ENCODE measurements at places on chromosomes 7 and 10. TPM values are rescaled to one million over a fixed set of nuclear protein-coding genes. Genes with fewer than 3 reads are reported as not detected.

DNA sequence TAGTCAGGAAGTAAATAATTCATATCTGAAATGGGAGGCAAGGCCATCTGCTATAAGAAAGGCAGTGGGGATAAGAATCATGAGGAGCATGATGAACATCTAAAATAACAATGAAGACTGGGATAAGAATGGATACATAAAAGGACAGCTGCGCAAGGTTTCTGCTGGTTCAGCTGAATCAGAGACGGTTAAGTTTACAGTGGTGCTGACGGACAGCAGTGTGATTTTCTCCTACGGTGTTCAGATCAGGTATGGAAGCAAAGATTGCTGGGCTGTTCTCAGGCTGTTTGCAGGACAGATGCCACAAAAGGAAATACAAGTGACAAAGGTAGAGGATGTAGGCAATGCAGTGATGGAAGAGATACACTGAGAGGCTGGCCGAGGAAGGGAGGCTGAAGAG, 8.4 kb downstream of the CYCS start:
- DNase-seq = no peak

Gene FAM107B
- total RNA-seq = 9.8 TPM

GRCh38 chr10:19930936-19931893, 115.0 kb downstream of the PLXDC2 start:
- peak; percentile 7 for DNase-seq

Gene COL1A2
- 0.26 TPM for total RNA-seq

DNA sequence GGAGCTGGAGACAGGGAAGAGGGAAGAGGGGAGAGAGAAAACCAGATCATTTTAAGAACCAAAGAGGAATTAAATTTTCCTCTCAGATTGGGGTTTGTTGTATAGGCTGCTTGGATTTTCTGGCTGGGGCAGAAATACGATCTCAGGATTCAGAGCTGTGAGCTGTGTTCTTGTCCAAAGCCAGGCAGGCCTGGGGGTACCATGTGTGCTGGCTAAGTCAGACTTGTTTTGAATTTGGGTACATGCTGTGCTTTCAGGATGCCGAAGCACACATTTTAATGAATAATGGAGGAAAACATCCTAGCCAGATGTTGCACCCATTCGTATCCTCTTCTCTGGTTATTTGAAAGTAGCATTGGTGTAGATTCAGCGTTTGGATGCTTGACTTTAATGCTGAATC, 170.3 kb upstream of the PODXL start:
- no peak for DNase-seq

DNA sequence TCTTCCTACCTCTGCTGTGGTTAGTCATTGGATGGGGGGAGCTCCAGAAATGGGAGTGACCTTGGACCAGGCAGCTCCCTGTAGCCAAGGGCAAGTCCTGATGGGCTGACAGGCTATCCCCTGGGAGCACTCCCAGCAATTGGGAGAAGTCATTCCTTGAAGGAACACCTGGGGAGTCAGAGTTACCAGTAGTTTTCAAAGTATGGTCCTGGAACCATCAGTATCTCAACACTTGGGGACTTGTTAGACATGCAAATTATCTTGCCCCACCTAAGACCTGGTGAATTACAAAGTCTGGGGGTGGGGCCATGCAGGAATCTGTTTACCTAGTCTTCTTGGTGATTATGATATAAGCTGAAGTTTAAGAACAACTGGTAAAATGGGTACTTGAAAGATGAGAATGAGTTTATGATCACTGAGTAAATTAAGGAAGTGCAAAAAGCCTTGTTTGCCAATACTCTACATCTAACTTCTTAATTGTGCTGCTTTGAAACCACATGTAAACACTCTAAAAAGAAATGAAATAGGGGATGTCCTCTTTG, 287.3 kb upstream of the LRRN3 start:
- no peak for DNase-seq

DNA sequence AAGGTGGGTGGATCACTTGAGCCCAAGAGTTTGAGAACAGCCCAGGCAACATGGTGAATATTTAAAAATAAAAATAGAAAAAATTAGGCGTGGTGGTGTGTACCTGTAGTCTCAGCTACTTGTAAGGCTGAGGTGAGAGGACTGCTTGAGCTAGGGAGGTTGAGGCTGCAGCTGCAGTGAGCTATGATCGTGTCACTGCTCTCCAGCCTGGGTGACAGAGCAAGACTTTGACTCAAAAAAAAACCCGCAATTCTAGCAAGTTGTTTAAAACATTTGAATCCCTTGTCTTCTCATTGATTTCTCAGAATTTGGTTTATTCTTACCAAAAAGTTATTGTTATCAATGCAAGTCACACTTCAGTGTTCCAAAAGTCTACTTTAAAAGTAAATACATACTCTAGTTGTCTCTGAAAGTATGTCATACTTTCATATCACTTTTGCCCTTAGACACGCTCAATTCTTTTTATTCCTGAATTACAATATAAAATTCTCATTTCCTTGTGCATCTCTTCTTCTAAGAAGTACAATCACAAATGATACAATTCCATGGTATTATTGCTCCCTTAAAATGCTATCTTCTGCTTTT, 6.3 kb downstream of the EPC1 start:
- DNase-seq = no peak

GRCh38 chr7:4670791-4671190, 11.3 kb upstream of the FOXK1 start:
- no peak for DNase-seq

Gene CDK6
- 66.4 TPM for total RNA-seq

DNA sequence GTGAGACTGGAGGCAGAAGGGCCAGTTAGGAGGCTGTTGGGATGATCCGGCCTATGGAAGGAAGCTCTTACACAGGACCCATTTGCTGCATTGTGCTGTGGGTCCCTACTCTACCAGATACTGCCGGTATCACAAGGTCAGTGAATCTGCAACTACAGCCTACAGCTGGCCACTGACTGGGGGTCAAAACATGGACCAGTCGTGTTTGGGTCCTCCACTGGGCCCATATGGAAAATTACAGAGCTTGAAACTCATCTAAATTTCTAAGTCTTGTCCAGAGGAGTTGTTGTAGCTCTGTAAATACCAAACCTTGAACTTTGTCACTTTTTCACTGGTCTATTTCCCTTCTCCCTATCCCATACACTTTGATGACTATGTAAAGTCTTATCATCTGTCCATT, 5.6 kb upstream of the NUP205 start:
- DNase-seq = no peak

- no peak for DNase-seq
Observed at GRCh38 chr10:74194999-74195398, 44.0 kb downstream of the ADK start.

Gene ADRA2A
- 0.20 TPM for total RNA-seq

DNA sequence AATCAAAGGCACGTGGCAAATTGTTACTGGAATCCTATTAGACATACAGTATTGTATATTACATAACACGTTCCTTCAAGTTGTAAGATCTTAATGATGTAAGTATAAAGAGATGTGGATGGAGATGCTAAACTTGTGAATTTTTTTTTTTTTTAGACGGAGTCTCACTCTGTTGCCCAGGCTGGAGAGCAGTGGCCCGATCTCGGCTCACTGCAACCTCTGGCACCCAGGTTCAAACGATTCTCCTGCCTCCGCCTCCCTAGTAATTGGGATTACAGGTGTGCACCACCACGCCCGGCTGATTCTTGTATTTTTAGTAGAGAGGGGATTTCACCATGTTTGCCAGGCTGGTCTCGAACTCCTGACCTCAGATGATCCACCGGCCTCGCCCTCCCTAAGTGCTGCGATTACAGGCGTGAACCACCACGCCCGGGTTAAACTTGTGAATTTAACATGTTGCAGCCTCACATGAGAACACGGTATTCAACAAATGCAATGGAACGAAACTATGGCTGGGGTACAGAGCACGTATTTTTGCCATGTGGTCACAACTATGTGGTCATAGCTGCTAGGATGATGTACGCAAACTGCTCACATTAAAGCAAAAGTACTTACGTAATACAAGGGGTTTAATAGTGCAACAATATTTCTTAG, 818 bp upstream of the SUPV3L1 start:
- DNase-seq = no peak

DNA sequence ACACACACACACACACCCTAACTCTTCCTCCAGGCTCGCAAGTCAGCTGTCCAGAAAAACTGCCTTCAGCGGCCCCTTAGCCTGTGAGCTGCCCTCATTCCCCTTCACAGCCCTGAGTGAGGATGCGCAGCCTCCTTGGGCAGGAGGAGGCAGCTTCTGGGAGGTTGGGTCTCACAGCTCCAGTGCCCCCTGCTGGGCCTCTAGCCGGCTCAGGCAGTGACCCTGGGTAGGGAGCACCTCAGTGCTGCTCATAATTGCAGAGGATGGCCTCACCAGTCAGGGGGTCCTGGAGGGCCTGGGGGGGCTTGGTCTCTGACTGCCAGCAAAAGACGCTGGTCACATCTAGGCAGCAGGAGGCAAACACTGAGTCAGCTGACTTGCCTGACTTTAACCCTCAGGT, 43.7 kb downstream of the ZNF273 start:
- no peak for DNase-seq

Gene DEPP1
- 1.2 TPM for total RNA-seq

Gene AIFM2
- total RNA-seq = 10.0 TPM

DNA sequence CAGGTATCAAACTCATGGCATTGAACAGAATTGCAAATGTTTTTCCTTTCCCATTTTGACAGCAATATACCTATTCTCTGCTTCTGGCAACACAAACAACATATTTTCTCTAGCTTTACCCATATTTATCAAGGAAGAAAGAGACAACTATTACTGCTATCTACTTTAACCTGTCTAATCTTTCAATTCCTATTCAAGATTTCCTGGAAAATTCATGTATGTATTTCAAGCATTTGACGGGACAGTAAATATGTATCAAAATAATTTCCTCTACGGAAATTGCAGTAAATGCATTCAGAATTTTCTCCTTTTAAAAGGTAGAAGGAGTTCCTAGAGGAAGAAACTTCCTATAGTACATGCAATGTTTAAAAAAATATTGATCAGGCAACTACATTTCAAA, 179.3 kb upstream of the LRRN3 start:
- no peak for DNase-seq

Gene ADAM12
- total RNA-seq = 1.7 TPM

DNA sequence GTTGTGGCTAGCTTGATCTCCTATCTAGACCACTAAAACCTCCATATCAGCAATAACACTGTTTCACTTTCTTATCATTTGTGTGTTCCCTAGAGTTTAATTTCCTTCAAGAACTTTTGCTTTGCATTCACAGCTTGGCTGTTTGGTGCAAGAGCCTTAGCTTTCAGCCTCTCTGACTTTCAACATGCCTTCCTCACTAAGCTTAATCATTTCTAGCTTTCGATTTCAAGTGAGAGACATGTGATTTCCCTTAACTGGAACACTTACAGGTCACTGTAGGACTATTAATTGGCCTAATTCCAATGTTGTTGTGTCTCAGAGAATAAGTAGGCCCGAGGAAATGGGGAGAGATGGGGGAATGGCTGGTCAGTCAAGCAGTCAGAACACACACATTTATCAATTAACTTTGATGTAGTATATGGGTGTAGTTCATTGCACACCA, 10.6 kb upstream of the BPGM start:
- no peak for DNase-seq
